ENCODE measurements at places on chromosomes 1 and 21.

- DNase-seq: no peak
Measured at GRCh38 chr1:224042557-224043118, 71.3 kb upstream of the FBXO28 start.

GRCh38 chr1:31064718-31065309 lies 703 bp downstream of the PUM1 start:
- DNase-seq: no peak

DNA sequence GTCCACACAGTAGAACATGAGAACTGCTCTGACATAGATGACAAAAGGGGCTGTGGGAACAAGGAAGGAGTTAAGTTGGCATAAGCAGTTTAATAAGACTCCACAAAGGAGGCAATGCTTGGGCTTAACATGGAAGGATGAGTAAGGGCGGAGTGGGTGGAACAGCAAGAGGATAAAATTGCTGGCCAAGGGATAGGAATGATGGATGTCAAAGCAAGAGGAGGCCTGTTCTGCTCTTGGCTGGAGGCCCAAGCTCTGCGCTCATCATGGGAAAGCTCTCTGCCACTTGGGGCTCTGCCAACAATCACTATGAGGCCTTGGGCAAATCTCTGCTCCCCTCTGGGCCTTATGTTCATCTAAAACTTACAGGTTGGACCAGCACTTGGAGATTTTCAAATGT lies 98.3 kb upstream of the CAMK1G start:
- peak; percentile 95 for DNase-seq

GRCh38 chr1:105779727-105780126 lies 1276.7 kb upstream of the PRMT6 start:
- no peak for DNase-seq

DNA sequence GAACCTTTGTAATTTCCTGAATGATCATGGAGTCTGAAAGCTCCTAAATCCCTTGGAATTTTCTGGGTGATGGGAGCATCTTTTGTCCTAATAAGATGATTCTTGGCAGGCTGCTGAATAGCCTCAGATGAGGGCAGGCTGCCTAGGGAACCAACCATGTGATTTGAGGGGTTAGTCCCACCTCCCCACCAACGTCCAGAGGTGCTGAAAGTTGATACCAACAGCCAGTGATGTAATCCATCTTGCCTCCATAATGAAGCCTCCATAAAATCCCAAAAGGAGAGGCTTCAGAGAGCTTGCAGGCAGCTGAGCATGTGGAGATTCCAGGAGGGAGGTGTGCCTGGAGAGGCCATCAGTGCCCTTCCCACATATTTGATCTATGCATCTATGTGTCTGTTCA lies 43.7 kb downstream of the GTF2B start:
- no peak for DNase-seq

DNA sequence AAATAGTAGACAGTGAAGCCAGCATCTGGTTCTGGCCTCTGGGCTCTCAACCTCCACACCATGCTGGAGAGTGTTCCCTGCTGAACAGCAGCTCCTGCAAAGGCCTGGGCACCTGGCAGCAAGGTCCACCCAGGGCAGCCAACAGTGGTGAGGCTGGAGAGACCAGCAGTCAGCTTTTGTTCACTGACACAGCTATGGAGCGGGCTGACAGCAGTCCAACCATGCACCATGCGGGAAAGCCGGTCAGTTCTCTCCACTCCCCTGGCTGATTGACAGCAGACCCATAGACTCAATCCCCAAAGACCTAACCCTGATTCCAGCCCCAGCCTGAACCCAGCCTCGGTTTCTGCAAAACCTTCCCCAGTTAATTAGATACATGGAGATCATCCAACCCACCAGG lies 49.0 kb downstream of the KLHDC7A start:
- no peak for DNase-seq

DNA sequence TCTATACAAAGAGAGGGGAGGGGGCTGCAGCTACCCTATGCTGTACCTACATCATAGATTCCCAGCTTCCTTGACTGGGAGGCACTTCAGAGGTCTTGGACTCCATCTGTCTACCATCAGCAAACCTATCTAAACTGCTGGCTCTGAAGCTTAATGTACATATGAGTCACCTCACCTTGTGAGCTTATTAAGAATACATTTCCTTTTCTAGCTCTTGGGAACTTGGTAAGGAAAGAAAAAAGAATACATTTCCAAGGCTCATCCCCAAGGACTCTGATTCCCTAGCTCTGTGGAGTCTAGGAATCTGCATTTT lies 50.0 kb upstream of the PRELP start:
- no peak for DNase-seq

- DNase-seq: no peak
Measured at GRCh38 chr1:6599141-6599975, 3.3 kb downstream of the KLHL21 start.

DNA sequence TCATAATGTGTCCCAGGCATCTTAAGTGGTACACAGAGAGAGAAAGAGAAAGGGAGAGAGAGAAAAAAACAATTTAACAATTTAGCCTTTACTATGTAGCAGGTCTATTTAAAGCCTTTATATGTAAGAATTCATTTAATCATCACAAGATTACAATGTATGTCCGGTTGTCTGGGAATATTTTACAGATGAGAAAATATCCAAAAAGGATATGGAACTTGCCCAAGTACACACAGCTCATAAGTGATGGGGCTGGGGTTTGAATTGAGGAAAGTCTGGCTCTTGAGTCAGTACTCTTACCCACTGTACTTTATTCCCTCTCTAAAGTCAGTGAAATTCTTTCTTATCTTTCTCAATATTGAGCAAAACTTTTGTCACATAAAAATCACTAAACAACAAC lies 104.6 kb downstream of the LYPLAL1 start:
- no peak for DNase-seq

- no peak for DNase-seq
Measured at GRCh38 chr1:181061891-181062835, 26.3 kb upstream of the IER5 start.

DNA sequence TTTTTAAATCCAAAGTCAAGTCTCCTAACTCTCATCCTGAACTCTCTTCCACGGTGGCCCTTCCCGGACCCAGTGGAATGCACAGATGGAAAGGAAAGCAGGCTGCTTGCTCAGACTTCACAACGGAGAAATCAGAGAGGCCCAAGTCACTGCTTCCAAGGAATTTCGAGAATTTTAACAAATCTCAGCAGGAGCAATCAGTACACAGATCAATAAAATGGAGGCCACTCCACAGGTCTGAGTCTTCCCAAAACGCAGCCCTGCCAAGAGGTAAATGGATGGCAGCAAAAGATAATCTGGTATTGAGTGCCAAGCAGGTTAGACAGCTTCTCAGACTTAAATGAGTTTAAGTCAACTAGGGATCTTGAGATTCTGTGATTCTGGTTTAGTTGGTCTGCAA lies 81.1 kb upstream of the TIAM1 start:
- DNase-seq: no peak

GRCh38 chr21:42763581-42764442 lies 110.4 kb downstream of the PDE9A start:
- DNase-seq: no peak

GRCh38 chr1:157916887-157917570 lies 75.4 kb upstream of the CD5L start:
- DNase-seq: no peak

- no peak for DNase-seq
Measured at GRCh38 chr1:4743978-4744750, 89.8 kb downstream of the AJAP1 start.

GRCh38 chr21:35711661-35712060 lies 348.7 kb downstream of the SETD4 start:
- DNase-seq: no peak

- DNase-seq: peak; percentile 8
Measured at GRCh38 chr1:49465486-49466185, 558.1 kb downstream of the AGBL4 start.

DNA sequence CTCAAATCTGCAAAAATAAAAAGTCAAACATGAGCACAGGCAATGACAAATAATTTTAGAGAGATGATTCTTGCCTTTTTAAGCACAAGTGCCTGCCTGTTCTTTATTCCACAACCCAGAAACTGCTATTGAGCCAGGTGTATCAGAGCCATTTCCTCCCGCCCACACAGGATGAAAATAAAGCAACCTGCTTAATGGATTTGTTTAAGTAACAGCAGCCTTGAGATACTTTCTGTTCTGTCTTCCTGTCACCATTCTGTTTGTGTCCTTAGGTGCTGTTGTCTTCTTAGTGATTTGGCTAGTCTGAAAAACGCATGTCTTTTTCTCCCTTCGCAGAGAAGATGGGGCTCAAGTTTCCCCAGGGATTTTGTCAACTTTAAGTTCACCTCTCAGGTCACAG lies 11.4 kb downstream of the RPE65 start:
- DNase-seq: no peak

DNA sequence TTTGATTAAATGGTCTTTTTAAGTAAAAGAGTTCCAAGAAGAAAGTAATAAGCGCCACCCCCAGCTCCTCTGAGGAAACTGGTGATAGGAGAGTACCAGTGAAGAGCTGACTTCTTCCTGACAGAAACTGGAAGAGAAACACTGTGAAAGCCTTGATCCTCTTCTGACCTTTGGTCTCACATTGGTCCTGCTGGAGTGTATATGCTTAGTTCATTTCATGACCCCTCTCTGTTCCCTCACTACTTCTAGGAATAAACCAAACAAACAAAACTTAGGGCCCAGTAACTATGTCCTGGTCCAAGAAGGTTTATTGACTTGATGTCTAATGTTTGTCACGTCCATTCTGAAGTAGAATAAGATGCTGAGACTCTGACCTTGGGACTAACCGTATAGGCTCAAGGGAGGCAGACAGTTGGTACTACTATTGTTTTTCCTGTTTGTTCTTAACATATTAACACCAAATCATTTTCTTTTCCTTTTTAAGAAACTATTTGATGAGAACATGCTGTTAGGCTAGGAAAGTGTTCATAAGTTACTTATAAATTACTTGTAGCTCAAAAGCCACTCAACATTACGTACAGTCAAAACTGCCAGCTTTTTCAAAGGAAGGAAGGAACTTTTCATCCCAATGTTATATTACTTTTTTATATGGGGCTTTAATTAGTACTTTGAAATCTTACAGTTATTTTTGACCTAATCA lies 57.9 kb downstream of the MIER1 start:
- DNase-seq: no peak

- DNase-seq: peak; percentile 6
Measured at GRCh38 chr1:219837274-219837993, 90.9 kb downstream of the SLC30A10 start.

DNA sequence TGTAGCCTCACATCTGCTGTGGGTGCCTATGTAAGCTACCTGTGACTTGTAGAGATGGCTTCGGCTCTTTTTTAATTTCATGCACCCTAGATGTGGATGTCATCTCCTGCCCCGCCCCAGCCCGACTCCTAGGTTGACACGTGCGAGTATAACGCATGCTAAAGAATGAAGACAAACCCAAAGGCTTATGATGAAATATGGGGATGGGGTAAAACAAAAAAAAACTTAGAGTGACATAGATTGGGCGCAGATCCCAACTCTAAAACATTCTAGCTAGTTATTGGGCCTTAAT lies 613 bp upstream of the ERO1B start:
- no peak for DNase-seq

DNA sequence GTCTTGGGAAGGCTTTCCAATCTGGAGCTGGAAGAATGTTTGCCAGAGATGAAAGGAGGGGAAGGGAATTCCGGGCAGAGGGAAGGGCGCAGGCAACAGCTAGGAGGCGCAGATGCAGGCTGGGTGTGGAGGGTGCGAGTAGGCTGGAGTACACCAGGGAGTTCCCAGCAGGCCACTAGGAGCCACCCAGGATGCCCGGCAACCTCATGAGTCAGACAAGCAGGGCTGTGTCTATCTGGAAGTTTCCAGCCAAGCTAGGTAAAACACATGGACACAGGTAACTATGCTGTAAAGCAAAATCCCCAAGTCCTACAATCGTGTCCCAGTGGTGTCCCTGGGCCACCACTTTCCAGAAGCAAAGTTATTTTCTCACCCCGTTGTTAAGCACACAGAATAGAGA lies 990 bp upstream of the NBL1 start:
- DNase-seq: peak; percentile 55

DNA sequence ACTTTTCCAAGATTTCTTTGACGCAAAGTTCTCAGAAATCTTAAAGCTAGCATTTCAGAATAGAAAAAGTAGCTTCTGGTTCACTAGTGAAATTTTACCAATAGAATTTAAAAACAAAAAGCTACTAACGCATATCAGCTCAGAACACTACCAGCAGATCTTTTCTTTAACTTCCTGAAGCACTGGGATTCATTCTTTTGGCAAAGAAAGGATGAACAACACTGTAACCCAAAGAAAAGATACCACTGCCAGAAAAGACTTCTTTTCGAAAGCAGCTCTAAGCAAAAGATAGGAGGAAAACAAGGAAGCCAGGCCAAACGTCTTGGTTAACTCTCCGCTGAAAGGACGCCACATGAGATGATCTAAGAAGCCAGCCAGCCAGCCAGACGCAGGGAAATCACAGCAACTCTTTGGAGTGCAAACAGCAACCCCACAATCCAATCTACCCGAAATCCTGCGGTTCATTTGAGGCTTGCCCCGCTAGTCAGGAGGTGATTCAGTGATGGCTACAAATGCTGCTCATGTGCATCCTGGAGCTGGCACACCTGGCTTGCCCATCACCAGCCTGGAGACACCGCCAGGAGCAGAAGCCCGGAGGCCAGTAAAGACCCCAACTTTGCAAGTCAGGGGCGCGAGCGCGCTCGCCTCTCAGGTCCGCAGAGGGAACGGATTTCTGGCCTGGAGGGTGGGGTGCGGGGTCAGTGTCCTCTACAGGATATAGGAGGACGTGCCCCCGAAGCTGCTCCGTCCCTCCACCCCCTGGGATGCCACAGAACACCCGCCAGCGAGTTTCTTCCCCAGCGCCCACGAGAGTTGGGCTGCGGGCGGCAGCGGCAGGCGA lies 812 bp downstream of the NBPF1 start:
- DNase-seq: peak; percentile 56

- DNase-seq: no peak
Measured at GRCh38 chr1:46806196-46807020, 7.6 kb downstream of the CYP4B1 start.

DNA sequence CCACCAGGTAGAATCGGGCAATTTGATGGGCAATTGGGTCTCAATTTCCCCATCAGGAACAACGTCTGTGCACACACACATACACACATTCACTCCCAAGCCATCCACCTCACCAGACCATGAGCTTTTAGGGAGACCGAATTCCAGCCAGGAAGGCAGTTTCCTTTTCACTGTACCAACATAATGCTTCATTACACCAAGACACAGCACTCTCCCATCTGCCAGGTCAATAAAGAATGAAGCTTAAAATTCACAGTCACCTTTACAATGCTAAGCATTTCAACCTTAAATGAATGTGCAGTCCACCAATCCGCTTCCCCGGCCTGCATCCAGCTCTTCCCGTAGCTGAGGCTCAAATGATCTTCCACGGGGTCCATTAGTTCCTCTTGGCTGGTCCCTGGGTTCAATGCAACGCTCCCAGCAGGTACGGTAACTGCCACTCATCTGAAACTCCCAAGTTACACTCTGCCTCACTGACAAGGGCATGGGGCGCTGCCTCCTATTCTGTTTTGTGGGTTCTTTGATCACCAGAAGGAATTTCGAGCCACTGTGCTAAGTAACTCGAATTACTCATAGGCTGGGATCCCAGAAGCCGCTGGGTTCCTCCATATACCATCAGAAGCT lies 105.0 kb downstream of the SIM2 start:
- no peak for DNase-seq

- DNase-seq: no peak
Measured at GRCh38 chr1:108747898-108748297, 1.4 kb downstream of the STXBP3 start.
